Stimulated activated CD4-positive, alpha-beta T cell treated with anti-CD3 and anti-CD28 coated beads, TNF-alpha, amount 100 ng/mL, for 24 hours (primary cell): ENCODE measurements at places on chromosomes 4 and X.
A peak's percentile ranks its signal among the peaks of the same experiment; 100 is the strongest.

- DNase-seq, result no peak
These were observed 71.0 kb downstream of the LAS1L start for GRCh38 chrX:65463550-65463949.

GRCh38 chrX:134542485-134542884 lies 82.5 kb downstream of the HPRT1 start:
- no peak for DNase-seq

GRCh38 chr4:141637565-141637964 lies 1.2 kb downstream of the IL15 start:
- no peak for DNase-seq

GRCh38 chr4:186146458-186146857 lies 42.0 kb downstream of the FAM149A start:
- DNase-seq, result no peak

- no peak for DNase-seq
These were observed 391.2 kb upstream of the ADGRL3 start for GRCh38 chr4:60808726-60809485.

GRCh38 chr4:144709159-144709558 lies 63.2 kb downstream of the HHIP start:
- DNase-seq, result no peak

DNA sequence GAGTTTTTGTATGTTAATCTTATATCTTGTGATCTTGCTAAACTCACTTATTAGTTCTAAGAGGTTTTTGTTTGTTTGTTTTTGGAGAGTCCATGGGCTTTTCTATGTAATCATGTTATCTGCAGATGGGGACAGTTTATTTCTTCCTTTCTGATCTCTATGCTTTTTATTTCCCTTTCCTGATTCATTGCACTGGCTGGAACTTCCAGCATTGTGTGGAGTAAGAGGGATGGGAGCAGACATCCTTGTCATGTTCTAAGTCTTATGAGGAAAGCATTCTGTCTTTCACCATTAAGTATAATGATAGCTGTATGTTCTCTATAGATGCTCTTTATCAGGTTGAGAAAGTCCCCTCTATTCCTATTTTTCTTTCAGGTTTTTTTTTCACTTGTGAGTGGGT lies 90.6 kb upstream of the TBC1D9 start:
- no peak for DNase-seq

GRCh38 chrX:154135458-154136229 lies 8.4 kb upstream of the OPN1LW start:
- no peak for DNase-seq

DNA sequence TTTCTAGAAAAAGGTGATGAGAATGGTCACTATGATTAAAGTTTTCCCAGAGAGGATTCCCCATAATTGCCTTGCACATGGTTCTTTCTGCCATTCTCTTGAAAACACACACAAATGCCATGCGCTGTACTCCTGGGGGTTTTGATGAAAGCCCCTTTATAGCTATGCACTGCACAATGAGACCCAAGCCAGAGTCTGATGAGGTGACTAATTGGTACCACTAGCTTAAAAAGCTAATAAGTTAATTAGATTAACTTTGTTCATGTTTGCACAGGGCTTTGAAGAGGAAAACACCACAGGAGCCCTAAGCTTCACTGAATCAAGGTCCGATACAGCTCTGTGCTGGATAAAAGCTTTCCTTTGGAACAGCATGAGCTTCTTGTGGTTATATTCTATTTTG lies 132.2 kb downstream of the NKX6-1 start:
- no peak for DNase-seq

DNA sequence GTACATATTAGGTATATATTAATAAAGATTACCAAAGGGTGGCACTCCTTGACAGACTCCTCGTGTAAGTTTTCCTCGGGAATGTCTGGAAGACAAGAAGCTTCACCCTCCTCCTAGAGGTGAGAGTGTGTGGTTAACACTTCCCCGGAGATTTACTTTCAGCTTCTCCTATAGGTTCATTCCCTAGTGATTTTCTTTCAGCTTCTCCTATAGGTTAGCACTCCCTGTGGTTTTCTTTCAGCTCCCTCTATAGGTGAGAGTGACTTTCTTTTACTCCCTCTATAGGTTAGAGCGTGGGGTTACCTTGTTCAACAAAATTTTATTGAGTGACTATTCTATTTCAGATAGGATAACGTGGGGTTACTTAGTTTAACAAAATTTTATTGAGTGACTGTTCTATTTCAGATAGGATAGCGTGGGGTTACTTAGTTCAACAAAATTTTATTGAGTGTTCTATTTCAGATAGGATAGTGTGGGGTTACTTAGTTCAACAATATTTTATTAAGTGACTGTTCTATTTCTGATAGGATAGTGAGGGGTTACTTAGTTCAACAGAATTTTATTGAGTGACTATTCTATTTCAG lies 106.0 kb upstream of the PLAC1 start:
- DNase-seq, result no peak

DNA sequence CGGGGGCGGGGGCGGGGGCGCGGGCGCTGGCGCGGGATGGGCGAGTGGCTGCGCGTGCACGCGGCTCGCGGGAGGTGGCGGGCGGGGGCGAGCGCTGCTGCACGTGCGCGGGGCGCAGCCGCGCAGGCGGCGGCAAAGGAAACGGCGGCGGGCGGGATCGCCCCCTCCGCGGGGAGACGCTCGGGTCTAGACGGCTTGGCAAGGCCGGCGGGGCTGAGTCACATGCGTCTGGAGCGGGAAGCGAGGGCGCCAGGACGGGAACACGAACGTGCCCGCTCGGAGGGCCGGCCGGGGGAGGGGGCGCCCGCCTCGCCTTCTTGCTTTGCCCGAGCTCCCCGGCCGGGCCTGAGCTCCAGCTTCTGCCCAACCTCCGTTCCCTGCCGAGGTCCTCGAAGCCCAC lies 4.3 kb upstream of the HAUS7 start:
- peak; percentile 13 for DNase-seq

GRCh38 chr4:23114538-23114937 lies 421.8 kb downstream of the GBA3 start:
- DNase-seq, result no peak

GRCh38 chr4:153215921-153216320 lies 11.7 kb downstream of the TRIM2 start:
- no peak for DNase-seq

DNA sequence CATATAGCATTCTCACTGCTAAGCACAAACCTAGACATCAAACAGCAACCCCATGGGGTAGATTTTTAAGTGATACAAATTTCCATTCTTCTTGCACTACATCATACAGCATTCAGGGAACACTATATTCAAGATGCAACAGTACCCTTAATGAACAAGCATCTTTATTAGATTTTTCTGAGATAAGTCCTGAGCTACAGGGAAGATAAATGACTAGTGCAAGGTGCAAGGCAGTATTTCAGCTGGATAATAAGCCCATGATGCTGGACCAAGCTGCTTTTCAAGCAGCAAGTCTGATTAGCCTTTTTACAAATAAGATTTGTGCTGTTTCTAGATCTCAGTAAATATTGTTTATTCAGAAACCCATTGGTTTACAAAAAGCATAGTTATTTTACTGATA lies 192.6 kb upstream of the ATOH1 start:
- DNase-seq, result no peak

DNA sequence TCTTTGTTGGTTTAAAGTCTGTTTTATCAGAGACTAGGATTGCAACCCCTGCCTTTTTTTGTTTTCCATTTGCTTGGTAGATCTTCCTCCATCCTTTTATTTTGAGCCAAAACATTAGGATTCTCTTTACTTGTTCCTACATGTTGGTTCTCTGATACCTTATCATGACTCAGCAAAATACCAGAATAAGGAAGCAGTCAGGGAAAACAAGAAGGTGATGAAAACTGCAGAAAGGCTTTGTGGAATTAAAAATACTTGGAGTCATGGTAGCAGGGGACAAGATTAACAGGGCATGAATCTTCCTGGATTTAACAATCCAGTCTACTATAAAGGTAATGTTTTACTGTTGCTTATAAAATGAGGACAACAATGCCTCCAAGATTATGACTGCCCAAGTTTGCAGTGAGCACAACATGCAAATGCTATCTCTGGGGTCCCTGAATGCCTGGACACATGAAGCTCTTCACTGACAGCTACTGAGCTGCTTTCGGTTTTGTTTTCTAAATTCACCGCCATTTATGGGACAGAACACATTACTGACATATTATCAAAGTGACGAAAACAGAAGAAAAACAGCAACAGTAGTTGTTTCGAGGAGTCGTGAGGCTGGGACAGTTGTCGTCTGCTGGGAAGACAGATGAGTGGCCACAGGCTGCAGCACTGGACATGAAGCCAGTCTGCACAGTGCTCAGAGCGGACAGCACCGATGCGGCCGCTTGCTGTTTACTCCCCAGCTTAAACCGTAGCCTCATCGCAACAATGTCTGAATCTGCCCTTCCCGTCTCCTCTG lies 174.5 kb upstream of the DKK2 start:
- DNase-seq, result no peak

DNA sequence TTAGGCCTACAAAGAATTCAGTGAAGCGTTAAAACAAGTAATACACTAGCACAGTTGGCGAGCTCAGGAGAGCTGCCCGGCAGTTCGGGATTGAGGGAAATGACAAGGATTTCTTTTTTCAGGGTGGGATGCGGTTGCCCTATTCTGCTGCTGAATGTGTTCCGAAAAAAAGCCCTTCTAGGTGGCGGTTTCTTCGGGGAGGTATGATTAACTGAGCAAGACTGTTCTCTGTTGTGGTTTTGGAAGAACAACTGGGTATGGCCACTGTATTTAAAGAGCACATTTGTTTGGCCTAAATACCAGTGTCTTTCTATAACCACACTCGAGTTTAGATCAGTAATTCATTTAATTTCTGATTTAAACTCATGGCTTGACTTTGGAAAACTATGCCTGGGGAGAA lies 459.7 kb upstream of the FAT1 start:
- no peak for DNase-seq

GRCh38 chrX:47093248-47093647 lies 15.0 kb downstream of the RGN start:
- no peak for DNase-seq

- DNase-seq, result no peak
These were observed 73.3 kb downstream of the LIMCH1 start for GRCh38 chr4:41611124-41611838.

DNA sequence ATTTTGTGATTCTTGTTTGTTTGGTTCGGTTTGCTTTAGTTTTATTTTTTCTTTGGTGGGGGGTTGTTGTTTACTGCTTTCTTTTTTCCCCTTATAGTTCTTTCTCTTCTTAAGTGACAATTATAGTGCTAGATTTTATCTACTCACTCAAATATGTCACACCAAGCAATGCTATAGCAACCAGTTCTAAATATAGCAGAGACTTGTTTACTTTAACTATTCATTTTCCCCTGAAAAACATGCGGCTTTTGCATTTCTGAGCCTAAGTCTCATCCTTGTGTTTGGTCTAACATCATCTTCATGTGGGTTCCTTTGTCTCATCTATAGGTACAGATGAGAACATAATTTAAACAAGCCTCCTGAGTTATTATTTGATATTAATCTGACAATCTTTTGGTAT lies 676.6 kb downstream of the FAT4 start:
- DNase-seq, result no peak

- DNase-seq, result no peak
These were observed 59.8 kb downstream of the ANK2 start for GRCh38 chr4:113109106-113109718.

DNA sequence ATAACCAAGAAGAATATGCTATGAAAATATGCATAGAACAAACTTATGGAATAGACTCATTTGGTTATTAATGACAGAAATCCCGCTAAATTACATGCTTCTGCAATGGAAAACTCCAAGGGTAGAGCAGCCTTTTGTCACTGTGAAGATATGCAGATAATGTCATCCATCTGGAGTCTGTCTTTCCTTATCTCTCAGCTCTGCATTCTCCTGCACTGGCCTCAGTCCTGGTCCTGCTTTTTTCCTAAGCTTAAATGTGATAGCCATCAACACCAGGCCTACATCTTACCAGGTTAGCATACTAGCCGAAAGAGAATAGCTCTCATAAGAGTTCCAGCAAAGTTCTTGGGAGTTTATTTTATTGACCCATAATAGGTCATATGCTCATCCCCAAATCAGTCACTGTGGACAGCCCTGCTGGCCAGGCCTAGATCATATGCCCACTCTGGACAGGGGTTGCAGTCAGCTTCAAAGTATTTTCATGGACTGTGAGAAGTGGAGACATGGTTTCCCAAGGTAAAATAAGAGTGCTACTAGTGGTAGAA lies 86.5 kb upstream of the LEF1 start:
- DNase-seq, result no peak

GRCh38 chr4:38082021-38082420 lies 121.8 kb downstream of the PTTG2 start:
- no peak for DNase-seq

DNA sequence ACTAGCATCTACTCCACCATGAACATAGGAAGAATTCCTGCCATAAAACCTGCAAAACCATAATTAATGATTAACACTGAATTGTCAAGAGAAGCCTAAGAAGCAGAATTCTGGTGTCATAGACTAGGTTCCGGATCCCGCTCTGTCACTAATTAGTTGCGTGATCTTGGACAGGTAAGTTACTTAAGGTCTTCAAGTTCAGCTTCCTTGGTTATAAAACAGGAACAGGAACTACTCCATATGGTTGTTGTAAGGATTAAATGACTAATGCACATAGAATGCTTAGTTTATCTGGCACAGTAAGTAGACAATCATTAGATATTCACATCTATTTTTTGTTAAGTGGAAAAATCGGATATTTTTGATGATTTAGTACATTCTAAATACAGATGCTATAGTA lies 14.3 kb downstream of the G3BP2 start:
- DNase-seq, result no peak

GRCh38 chrX:40661489-40661888 lies 14.1 kb upstream of the CXorf38 start:
- no peak for DNase-seq

GRCh38 chrX:38357747-38358673 lies 5.6 kb downstream of the OTC start:
- no peak for DNase-seq

- no peak for DNase-seq
These were observed 22.2 kb downstream of the LIN54 start for GRCh38 chr4:82988323-82988832.

DNA sequence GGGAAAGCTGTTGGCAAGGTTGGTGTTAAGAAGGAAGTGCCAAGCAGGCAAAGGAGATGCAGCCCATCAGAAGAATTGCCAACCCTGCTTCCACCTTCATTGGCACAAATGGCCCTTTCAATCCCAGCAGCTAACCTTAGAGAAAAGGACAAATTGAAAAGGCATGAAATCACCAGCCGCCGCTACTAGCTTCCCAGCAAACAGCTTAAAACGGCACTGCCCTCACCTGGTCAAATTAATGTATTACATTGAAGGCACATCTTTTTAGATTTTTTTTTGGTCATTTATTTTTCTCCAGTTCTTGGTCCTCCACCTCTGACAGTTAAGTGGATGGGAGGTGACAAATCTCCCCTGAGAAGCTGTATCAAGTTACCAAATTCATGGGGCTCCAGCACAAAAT lies 51.0 kb upstream of the NHSL2 start:
- DNase-seq, result no peak

DNA sequence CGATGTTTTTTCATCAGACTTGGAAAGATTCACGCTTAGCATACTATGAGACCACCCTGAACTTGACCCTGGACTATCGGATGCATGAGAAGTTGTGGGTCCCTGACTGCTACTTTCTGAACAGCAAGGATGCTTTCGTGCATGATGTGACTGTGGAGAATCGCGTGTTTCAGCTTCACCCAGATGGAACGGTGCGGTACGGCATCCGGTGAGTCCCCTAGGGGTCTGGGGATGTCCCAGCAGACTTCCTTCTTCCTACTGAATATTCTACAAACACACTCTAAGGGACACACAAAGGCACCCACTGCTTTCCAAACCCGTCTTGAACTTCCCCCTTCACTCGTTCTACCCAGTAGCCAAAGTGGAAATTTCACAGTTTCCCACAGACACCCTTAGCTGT lies 9.3 kb downstream of the GABRQ start:
- DNase-seq, result no peak

- no peak for DNase-seq
These were observed 4.9 kb upstream of the MXD4 start for GRCh38 chr4:2266821-2267220.
